ENCODE measurements at places on chromosomes 2 and 18.

DNA sequence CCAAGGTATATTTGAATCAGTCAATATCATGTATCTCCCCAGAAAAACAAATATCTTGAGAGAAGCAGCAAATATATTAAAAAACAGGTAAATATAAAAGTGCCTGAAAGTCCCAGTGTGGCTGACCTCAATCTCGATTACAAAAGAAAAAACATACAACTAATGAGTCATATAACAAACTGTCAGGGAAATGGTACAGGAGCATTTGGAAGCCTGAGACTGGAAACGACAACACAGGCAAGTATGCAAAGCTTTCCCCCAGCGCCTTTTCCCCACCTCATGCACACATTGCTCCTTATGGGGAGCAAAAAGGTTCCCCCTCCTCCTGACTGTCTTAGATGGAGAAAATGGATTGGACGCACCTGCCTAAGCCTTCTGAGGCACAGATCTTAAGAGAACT, 230.7 kb downstream of the TMX3 start:
- no peak for DNase-seq

DNA sequence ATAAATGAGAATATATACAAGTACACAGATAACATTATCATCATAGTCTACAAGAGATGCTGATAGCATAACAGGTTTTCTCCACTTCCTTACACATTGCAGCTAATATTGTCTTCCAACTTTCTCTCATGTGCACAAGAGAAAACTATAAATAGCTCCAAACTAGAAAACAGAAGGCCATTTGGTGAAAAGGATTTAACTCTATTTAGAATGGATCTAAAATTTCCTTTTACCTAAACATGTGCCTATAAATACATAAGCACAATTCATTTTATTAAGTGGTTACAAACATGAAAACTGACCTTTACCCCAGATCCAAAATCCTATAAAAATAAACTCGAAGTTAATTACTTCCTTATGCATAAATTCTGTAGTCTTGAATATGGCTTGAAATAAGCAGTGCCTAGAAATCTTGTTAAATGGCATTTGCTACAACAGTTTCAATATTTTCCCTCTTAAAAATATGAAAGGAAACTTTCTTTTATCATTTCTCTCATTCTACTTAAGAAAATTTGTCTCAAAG, 41.6 kb downstream of the SLC25A12 start:
- no peak for DNase-seq

DNA sequence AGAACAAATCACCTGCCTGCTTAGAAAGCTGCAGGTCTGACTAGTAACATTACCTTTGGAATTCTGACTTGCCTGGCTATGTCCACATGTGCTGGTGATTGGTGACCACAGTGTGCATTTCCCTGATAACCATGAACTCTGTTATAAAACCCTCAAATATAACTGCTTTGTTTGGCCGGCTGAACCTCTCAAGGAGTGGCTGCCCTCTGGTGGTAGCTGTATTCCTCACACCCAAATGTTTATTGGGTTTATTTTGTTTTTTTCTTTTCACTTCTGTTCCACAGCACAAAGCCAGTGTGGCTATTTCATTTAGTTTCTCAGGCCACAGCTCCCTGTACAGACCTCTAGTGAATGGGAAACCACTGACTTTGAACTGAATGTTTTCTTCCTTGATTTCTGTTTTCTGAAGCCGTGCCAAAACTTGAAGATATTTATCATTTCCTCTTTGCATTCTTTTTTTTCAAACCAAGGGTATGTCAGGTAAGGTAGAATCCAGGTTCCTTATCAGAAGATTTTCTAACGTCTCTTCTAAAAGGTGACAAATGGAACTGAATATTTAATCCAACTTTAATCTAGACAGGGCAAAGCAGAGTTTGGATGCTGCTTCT, 549.0 kb upstream of the VRK2 start:
- no peak for DNase-seq

GRCh38 chr18:49141491-49141890, 190.7 kb upstream of the SMAD7 start:
- no peak for DNase-seq

- DNase-seq = no peak
These were observed 132.9 kb upstream of the MSH6 start for GRCh38 chr2:47650001-47650535.

- no peak for DNase-seq
These were observed 166.7 kb downstream of the TCF4 start for GRCh38 chr18:55421308-55421614.

DNA sequence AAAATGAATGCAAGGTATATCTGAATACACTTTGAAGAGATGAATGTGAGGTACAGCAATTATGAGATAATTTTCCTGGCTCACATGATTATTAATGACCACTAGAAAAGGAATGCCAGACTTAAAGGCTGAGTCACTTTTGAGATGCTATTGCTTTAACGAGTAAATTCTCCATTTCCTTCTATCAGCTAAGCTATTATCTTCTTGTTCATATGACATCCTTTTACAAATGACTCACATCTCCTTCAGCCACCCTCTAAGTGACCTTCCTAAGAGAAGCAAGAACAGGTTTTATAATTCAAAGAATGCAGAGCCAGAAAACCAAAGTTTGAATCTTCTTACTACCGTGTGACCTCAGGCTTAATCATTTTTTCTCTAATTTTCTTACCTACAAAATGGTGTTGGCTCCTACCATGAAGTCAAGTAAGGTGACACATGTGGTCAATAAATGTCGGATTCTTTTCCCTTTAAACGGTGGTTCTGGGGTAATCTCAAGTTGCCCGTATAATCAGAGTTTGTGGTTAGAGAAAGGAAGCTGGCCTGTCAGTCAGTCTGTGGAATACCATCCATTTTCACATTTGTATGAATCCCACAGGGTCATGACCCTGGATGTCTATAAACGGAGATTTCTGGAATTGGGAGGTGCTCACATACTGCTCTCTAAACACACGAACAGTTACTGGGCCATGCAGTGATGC, 184.0 kb upstream of the PID1 start:
- DNase-seq = no peak

GRCh38 chr2:960061-960736, 9.6 kb downstream of the SNTG2 start:
- DNase-seq = no peak

DNA sequence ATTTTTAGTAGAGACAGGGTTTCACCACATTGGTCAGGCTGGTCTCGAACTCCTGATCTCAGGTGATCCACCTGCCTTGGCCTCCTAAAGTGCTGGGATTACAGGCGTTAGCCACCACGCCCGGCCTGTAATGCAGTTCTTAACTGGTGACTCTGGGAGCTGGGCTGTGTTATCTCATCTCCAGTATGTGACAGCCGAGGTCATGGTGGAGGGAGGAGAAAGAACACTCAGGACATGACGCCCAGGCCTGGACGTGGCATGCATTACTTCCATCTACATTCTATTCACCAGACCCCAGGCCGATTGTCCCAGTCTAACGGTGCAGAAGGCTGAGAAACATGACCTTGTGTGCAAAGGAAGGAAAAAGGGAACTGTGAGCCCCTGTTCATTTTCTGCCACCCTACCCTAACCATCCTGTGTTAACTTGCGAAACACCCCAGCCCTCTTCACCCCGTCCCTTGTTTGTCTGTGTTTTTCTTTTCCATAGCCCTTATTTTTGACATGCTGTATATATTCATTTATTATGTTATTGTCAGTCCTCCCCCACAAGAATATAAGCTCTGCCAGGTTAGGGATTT, 88.1 kb upstream of the ASAP2 start:
- no peak for DNase-seq

GRCh38 chr2:197498937-197499593, 575 bp downstream of the HSPD1 start:
- no peak for DNase-seq

GRCh38 chr2:183260527-183260926, 136.3 kb downstream of the NUP35 start:
- no peak for DNase-seq

GRCh38 chr2:35830833-35831232, 524.7 kb upstream of the CRIM1 start:
- DNase-seq = no peak

DNA sequence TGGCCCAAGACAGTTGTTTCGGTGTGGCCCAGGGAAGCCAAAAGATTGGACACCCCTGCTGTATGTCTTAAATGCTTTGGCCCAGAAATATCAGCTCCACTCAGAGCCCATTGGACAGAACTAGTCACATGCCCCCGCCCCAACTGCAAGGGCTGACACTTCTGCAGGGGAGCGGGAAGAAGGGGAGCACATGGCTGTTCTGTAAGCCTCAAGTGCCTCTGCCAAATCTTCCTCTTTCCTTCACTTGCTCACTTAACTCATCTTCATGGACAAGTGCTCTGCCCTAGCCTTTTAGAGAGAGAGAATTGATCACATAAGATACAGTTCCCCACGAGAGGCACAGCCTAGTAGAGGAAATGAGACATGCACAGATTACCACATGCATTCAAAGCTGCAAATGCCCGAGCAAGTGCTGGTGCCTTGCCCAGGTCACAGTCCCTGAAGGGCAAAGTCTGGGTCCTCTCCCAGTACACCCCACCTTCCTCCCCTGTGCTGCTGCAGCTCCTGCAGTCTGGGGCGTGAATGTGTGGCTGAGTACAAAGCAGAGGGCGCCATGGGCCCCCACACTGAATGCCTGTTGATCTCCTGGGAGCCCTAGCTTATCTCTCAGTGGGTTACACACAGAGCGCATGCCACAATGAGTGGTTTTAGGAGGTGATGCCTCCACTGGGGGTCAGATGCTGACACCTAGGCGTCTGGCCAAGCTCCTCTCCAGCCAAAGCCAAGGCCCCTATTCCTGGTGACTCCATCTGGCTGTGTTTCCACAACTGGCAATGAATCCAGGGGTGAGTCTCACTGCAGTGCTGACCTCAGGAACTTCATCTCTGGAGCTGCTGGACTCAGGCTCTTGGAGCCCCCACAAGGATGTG, 135.3 kb downstream of the CTIF start:
- no peak for DNase-seq

DNA sequence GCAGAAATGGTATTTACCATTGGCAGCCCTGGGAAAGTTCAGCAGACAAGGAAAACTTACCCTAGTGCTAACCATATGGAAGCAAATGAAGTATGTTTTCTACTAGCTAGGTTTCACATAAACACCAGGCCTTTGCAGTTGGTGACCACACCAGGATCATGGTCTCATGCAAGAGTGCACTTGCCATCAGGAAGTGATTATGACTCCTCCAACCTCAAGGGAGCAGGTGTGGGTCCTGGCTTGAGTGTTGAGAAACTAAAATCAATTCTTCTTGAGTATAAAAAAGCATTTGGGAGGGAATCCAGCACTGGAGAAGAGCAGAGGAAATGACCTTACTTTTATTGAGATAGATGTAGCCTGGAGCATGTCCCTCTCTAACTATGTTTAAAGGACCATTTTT, 56.8 kb upstream of the SPAG16 start:
- no peak for DNase-seq

DNA sequence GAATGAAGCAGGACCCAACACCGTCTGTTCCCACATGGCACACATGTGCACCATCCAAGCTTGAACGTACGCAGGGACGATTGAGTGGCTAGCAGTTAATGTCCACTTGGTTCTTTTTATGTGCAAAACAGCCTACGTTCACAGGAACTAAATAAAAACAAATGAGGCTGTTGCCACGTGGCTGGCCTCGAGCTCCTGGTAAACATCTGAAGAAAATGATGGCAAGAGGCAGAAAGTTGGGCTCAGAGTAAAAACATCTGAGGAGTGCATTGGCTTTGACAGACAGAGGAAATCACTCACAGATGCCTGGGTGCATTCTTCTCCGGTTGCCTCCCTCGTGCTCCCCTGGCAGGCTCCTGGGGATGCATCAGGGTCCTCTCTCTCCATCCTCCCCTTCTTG, 177.9 kb downstream of the NRP2 start:
- no peak for DNase-seq

- no peak for DNase-seq
These were observed 5.4 kb downstream of the UBE2F start for GRCh38 chr2:237972211-237972610.

GRCh38 chr2:188604579-188604978, 312.9 kb downstream of the GULP1 start:
- no peak for DNase-seq

GRCh38 chr18:37762076-37762621, 196.6 kb upstream of the CELF4 start:
- DNase-seq = no peak

DNA sequence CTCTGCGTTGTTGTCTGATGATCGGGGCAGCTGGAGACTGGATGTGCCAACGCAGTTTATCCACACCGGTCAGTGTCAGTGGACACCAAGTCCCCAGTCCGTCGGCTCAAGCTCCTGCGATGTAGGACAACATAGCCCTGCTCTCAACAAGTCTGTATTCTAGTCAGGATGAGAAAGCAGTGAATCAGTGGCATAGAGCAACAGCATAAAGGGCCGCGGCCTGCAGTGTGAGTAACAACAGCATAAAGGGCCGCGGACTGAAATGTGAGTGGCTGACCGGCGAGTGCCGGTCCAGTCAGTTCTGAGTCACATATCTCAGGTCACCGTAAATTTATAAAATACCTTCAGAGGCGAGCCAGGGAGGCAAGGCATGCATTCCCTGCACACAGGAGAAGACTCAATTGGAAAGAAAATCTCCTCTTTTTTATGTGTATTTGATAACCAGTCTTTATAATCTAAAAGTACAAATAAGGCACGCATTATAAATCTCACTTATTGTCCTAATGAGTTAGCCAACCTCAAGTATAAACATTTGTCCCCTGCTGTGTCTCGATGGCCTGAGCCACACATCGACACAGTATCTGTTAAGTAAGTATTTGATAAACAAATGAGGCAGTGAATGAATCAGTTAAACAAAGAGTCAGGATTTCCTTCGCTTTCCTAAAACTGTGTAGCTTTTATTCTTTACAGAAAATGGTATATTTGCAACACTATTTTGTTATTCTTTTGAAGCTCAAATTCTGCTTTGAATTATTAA, 33.8 kb upstream of the NFATC1 start:
- no peak for DNase-seq

GRCh38 chr18:5534845-5535244, 9.0 kb downstream of the EPB41L3 start:
- no peak for DNase-seq

DNA sequence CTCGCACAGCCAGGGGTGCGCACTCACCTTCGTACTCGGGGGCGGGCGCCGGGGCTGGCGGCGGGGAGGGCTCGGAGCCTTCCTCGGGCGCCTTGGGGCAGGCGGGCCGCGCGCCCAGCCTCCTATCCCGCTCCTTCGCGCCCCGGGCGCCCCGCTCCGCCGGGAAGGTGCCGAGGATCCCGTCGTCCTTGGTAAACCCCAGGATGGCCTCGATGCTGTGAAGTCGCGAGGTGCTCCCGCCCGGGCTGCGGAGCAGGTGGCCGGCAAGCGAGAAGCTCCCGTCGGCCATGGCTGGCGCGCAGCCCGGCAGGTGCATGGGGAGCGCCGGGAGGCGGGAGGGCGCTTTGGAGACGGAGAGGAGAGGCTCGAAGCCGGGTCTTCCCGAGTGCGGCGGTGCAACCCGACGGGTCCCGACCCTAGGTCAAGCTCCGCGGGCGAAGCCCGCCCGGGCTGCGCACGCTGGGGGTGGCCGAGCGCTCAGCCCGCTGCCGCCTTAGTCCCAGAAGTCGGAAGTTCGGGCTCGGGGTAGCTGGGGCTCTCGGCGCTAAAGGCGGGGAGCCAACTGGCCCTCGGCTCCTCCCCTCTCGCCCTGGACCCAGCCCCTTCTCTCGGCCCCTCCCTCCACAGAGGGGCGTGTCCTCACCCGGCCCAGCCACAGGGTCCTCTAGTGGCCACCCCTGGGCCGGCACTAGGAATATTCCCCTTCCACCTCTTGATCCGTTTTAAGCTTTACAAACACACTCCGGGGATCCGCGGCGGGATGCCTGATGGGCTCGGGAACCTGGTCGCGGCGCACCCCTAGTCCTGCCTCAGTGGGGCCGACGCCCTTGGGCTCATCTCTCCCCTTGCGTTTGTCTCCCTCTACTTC, at the start of gene RAX:
Gene RAX (minus strand): TSS at position 564 of the 868 bp plus-strand sequence. CDS start 248 bp downstream, at position 316.
- peak; percentile 30 for DNase-seq
